ENCODE measurements at places on chromosomes 4 and X.

- no peak for DNase-seq
These were observed 243.1 kb upstream of the FTHL17 start for GRCh38 chrX:31314921-31315320.

- DNase-seq: no peak
These were observed 10.2 kb upstream of the FAM120C start for GRCh38 chrX:54193085-54193821.

- no peak for DNase-seq
These were observed 28.5 kb downstream of the SLC25A4 start for GRCh38 chr4:185171373-185172071.

DNA sequence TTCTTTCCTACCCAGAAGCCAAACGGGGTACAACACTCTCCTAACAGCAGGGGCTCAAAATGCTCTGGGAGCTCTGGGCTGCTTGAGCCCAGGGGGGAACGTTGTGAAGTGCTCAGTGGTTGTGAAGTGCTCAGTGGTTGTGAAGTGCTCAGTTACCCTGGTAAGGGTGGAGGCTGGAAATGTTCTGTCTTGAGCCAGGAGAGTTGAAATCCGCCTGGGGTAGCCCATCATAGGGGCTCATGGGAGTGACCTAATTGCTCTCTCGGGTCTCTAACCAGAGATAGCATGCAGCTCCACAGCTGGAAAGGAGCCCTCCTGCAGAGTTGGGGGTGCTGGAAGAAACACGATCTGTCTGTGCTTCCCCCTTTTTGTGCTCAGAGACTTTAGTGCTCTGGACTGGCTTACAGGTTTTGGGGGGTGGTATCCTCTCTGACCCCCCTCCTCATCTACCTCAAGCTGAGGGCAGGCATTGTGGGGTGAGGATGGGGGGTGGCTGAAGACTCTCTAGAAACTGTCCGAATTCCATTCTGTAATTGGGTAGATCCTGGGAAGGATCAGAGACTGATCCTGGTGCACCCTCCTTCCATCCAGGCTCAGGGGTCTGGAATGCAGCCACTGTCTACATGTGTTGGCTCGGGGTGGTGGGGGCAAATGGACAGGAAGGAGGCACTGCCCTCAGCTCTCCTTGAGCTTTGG is 2.7 kb downstream of the EFNB1 start:
- DNase-seq: no peak

DNA sequence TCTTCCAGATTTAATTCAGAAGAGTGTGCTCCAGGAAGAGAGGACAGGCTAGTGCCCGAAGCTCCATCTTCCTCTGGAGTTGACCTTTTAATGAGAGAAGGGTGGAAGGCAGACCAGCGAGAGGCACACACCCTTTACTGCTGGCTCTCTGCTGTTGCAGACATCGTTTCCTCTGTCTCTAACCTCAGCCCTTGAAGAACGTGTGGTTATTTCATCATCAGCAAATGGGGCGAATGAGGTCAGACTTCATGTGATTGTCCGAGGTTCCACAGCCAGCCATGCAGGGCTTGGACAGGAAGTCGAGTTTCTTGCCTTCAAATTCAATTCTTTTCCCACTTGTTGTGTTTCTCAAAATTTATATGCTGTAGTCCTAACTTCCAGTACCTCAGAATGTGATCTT is 155.2 kb upstream of the MSX1 start:
- DNase-seq: no peak

GRCh38 chr4:120236873-120237272 is 170.2 kb upstream of the MAD2L1 start:
- DNase-seq: no peak

GRCh38 chrX:100747090-100747489 is 15.2 kb upstream of the SYTL4 start:
- no peak for DNase-seq

DNA sequence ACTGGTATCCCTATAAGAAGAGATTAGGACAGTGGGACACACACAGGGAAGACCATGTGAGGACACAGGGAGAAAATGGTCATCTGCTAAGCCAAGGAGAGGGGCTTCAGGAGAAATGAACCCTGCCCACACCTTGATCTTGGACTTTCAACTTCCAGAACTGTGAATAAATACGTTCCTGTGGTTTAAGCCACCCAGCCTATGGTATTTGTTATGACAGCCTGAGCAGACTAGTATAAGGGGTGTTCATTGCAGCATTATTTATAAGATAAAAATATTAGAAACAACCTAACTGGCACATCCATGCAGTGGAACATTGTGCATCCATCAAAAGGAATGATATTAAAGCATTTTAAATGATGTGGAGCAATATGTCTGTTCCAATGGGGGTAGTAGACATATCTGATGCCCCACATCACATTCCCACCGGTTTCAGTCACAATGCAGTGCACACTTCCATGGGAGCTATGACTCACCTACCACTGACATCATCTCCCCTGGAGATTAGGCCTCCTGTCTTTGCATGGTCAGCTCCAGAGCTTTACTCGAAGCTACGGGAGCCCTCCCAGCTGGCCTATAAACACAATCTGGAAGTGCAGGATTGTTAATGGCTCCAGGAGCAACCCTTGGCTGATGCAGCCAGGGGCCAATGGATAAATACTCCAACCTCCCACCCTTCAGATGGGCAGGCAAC is 38.9 kb upstream of the MAMLD1 start:
- no peak for DNase-seq

DNA sequence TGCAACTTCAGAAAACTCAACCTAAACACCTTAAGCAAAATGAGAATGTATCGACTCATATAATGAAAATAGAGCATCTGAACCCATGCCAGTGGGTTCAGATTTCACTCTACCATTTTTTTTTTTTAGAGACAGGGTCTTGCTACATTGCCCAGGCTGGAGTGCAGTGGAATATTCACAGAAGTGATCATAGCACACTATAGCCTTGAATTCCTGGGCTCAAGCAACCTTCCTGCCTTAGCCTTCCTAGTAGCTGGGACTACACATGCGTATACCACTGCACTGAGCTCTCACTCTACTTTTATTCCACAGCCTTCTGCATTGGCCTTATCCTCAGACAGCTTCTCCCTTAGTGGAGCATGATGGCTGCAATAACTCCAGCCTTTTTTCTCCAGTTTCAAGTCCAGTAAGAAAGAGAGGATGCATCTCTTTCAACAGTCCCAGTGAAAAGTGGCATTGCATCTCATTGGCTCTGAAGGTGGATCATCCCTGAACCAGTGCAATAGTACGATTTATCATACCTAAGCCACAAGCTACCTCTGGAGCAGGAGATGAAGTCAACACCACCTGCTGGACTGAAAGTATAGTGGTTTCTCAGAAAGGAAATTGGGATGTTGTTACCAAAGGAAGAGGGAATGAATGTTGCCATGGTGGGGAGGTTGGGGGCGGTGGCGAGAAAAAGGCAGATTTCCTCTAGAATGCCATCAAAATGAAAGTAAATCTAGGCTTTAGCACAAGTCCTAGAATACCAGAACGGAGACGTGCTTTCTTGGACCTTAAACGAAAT is 2.0 kb upstream of the SOD3 start:
- DNase-seq: peak; percentile 13

GRCh38 chr4:139137763-139138162 is 39.3 kb downstream of the ELF2 start:
- no peak for DNase-seq

- DNase-seq: no peak
These were observed 13.1 kb downstream of the GPKOW start for GRCh38 chrX:49110417-49110816.

DNA sequence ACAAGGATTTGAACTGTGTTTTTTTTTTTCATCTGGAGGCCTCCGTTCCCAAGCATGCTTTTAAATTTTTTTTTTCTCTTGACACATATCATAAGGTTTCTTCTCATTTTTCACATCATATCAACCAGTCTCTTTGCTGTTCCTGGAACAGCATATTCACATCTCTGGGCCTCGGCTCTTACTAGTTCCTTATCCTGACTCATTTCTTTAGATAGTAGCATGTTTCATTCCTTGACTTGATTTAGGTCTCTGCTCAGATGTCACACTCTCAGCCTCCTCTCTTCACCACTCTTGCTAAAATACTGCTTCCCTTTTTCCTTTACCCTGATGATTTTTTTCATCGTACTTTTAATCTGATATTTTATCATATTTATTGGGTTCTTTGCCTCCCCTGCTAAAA is 976.4 kb upstream of the FTHL17 start:
- no peak for DNase-seq

GRCh38 chr4:23423540-23423939 is 466.3 kb downstream of the PPARGC1A start:
- DNase-seq: no peak

DNA sequence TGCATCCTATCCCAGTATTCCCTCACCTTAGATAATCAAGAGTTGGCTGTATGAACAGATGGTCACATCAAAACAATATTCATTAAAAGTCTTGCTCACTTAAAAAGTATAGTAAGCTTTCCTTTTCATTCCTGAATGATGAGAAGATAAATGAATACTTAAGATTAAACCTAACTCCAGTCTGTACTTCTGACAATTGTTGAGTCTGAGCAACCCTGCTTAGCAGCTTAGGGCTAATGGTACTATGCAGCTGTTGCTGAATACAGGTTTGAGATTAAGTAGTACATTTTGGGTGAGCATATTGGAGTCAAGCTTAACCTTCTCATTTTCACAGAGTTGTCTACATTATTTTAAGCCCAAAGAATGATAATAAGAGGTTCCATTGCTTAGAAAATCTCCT is 121.7 kb upstream of the ETNPPL start:
- no peak for DNase-seq

- no peak for DNase-seq
These were observed 249.9 kb upstream of the GATB start for GRCh38 chr4:152010710-152011079.

DNA sequence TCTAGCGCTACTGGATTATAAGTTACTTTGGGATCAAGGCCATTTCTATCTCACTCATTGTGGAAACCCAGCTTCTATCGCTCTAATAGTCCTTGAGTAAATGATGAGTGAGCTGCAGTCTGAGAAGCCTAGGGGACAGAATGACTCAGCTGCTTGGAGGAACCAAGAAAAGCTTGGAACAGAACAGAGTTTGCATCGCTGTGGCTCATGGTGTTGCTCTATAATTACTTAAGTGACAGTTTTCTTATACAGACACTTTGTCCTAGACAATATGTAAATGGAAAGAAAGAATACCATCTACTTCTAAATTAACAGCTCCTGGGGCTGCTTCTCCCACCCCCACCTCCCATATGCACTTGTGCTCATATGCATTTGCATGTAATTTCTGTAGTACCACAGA is 156.9 kb downstream of the SLIT2 start:
- no peak for DNase-seq

- DNase-seq: no peak
These were observed 67.2 kb downstream of the DIPK2B start for GRCh38 chrX:45133465-45133864.

DNA sequence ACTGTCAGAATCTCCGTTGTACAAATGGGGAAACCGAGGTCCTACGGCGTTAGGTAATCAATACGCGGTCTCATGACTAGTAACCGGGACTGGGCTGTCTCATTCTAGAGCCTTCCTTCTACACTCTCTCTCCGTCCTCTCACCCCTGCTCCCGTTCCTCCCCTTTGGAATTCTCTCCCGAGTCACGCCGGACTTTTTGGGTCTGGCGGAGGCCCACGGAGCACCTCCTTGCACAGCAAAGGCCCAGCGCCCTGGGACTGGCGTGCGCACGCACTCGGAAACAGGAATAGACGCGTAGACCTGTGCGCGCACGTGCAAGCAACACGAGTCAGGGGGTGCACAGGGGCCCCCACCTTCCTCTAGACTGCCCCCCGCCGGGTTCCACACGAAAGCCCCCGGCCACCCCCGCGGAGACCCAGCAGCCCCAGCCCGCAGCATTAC is 361 bp downstream of the QDPR start:
- DNase-seq: no peak

DNA sequence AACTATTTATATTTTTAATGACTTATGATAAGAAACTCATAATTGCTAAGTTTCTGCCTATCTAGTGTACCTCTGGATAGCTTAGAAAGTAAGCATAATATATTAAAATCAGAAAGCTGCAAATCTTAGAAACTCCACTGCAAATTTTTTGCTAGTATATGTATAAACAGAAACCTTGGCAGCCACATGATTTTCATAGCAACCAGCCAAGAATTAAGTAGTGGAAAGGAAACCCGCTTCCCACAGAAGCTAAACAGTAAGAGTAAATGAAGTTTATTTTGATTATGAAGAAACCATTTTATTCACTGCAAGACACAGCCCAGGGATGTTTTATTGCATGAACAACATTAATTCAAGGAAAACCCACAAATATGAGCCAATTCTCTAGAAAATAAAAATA is 872.5 kb upstream of the ADGRL3 start:
- no peak for DNase-seq

GRCh38 chr4:84800256-84800655 is 166.2 kb downstream of the WDFY3 start:
- DNase-seq: no peak

DNA sequence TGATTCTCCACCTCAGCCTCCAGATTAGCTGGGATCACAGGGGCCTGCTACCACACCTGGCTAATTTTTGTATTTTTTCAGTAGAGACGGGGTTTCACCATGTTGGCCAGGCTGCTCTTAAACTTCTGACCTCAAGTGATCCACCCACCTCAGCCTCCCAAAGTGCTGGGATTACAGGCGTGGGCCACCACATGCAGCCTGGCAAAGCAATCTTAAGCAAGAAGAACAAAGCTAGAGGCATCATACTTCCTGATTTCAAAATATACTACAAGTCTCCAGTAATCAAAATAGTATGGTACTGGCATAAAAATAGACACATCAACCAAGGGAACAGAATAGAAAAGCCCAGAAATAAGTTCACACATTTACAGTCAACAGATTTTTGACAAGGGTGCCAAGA is 12.8 kb upstream of the F8A1 start:
- DNase-seq: no peak

DNA sequence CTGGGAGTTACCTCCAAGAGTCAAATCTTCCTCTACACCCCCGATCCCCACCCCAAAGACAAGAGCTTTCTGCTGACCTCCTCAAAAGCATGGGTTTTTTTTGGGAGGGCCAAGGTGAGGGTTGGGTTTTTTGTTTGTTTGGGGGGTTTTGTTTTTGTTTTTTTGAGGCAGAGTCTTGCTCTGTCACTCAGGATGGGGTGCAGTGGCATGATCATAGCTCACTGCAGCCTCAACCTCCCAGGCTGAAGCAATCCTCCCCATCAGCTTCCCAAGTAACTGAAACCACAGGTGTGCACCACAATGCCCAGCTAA is 18.7 kb upstream of the WFS1 start:
- no peak for DNase-seq

DNA sequence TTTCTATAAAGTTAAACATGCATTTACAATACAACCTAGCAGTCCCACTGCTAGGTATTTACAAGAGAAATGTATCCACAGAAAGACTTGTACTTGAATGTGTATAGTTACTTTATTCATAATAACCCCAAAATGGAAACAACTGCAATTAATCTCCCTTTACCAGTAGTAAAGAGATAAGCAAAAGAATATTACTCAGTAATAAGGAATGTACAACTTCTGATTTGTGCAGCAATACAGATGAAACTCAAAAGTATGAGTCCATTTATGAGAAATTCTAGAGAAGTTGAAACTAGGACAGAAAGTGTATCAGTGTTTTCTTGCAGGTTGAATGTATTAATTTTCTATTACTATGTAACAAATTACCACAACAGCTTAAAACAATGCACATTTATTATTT is 15.2 kb downstream of the USP53 start:
- no peak for DNase-seq

Measured in NCI-H187 treated with DMSO at 0.1 percent for 48 hours (cell line).